Activated B cell treated with CpG ODN at 0.5 μM for 24 hours (primary cell): ENCODE measurements at places on chromosomes 4 and X. TPM values are rescaled to one million over a fixed set of nuclear protein-coding genes. Genes with fewer than 3 reads are reported as not detected.

GRCh38 chr4:116088771-116089170 lies 975.4 kb upstream of the NDST4 start:
- DNase-seq: no peak

DNA sequence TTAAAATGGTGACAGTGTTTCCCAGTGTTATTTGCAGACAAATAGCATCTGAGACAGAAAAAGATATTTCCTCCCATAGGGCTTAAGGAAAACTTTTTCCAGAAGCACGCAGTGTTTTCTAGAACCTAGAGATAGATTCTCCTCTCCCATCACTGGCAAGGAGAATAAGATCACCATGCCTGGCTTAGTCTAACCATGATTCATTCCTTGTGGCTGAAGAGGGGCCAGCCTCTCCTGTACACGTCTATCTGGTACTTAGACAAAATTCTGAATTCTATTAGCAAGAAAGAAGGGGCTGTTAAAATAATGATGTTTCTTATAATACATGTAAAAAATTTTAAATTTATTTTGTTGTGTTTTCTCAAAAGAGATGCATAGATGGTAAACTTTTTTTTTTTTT lies 296.1 kb upstream of the LDB2 start:
- no peak for DNase-seq

GRCh38 chrX:118702741-118703140 lies 24.7 kb upstream of the IL13RA1 start:
- DNase-seq: no peak

GRCh38 chrX:106608016-106608415 lies 3.8 kb upstream of the RADX start:
- no peak for DNase-seq

DNA sequence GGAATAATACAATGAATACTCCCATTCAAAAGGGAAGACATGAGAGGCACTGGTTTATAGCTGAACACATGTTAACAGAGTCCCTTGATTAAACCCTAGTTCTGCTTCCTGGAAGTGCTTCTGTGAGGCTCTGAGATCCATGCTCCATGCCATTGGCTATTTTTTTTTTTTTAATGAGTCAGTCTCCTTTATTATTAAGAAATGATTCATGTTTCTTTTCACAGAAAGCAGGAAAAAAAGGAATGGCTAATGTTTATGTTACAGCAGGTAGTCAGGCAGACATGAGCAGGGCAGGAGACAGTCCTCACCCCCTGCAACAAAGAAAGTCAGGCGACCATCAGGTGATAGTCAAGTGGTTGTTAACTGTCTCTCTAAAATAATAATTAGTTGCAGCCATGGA lies 598.7 kb downstream of the EPHA5 start:
- DNase-seq: no peak

- peak; percentile 71 for DNase-seq
These were observed 21.2 kb downstream of the DOK7 start for GRCh38 chr4:3484057-3484973.

DNA sequence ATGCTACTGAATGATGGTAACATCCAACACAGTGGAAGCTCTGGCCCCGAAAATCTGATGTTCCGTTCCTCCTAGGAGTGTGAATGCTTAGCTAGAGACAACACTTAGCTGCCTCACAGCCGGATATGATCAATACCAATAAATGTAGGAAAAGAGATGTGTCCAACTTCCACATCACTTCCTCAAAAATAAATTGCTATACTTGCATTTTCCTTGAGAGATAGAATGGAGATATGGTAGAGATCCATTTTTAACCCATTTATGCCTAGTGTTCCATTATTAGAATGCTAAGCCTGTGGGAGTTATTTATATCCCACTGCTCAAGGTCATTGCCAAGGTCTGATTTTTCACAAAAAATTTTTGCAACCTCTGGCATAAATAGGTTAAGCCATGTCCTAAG lies 5.5 kb upstream of the SLC9B1 start:
- DNase-seq: no peak

DNA sequence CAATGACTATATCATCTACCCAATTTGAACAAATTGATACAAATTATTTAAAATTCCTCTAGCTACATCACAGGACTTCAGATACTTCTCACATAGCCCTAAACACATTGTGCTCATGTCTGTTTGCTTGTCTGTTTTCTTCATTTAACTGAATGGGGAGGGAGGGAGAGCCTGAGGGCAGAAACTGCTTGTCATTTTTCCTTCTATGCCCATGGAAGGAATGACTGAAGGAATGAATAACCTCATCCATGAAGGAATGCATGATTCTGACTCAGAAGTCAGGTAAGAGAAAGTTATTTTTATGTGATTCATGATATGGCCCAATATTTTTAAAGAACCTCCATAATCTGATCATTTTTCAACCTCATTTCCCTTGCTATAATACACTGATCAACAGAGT lies 418.0 kb upstream of the PITX2 start:
- no peak for DNase-seq

DNA sequence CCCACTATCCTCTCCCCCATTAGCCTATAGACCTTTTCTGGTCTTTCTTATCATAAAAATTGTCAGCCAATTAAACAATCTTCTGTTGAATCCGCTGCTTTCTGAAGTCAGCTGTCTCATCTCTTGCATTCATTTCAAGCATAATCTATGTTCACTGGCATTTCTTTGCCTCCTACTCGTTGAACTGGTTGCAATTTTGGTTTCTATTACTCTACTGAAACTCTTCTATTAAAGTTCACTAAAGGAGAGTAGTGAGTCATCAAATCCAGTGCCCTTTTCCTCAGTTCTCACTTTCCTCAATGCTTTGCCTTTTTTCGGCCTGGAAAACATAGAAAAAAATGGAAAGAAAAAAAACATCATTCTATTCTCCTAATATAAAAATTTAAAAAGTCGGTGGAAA lies 23.9 kb upstream of the CXCL13 start:
- DNase-seq: no peak

NIPAL1 gene
- total RNA-seq: 0.69 and 0.73 TPM in 2 replicates

PAGE1 gene
- total RNA-seq: not detected in 2 replicates

FRG1 gene
- total RNA-seq: 45.1 and 49.0 TPM in 2 replicates
